Pancreas (tissue), 10 donors: ENCODE measurements at places on chromosomes 13 and 19. TPM values are rescaled to one million over a fixed set of nuclear protein-coding genes. Genes with fewer than 3 reads are reported as not detected.

ZNF296 gene
- 0.44 TPM for total RNA-seq

ZNF844 gene
- total RNA-seq, result 5.0 TPM

ZNF491 gene
- total RNA-seq, result 1.2 TPM

ETV2 gene
- total RNA-seq, result 1.2 TPM

FCGBP gene
- total RNA-seq, result 63.9 TPM

ZNF14 gene
- 2.1 TPM for total RNA-seq

DNA sequence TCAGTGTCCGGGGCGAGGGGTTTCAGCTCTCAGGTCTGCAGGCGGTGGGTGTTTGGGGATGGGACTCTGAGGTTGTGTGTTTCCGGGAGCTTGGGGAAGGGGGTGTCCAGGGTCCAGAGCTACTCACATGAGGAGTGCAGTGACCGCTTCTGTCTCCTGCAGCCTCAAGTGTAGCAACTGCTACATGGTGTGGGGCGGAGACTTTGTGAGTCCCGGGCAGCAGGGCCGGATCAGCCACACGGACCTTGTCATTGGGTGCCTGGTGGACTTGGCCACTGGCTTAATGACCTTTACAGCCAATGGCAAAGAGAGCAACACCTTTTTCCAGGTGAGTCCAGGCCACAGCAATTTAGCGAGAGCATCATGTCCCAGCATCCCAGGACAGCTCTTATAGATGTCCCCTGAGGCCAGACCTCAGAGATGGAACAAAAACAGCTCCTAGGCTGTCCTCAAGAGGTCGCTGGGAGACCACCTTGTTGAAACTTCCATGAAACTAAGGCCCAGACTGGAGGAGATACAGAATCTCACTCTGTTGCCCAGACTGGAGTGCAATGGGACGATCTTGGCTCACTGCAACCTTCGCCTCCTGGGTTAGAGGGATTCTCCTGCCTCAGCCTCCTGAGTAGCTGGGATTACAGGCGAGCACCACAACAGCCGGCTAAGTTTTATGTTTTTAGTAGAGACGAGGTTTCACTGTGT is 44.9 kb downstream of the RYR1 start:
- DNase-seq, result no peak
- H3K4me1 ChIP-seq, result no peaks in the 10 kb centered on the region
- H3K27me3 ChIP-seq, result no peaks in the 10 kb centered on the region
- H3K27ac ChIP-seq, result no peak overlapping the region

DNA sequence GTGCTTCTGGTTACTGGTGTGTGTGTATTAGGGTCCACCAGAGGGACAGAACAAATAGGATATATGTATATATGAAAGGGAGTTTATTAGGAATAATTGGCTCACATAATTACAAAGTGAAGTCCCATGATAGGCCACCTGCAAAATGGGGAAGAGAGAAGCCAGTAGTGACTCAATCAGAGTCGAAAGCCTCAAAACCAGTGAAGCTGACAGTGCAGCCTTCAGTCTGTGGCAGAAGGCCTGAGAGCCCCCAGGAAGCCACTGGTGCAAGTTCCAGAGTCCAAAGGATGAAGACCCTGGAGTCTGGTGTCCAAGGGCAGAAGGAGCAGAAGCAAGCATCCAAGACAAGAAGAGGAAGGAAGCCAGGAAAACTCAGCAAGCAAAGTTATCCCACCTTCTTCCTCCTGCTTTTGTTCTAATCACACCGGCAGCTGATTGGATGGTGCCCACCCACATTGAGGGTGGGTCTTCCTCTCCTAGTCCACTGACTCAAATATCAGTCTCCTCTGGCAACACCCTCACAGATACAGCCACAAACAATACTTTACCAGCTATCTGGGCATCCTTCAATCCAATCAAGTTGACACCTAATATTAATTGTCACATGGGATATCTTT is 21.7 kb upstream of the SCEL start:
- H3K27ac ChIP-seq, result no peak overlapping the region
- H3K4me3 ChIP-seq, result no peak overlapping the region
- no peaks in the 10 kb centered on the region for H3K36me3 ChIP-seq
- no peak for DNase-seq

DNA sequence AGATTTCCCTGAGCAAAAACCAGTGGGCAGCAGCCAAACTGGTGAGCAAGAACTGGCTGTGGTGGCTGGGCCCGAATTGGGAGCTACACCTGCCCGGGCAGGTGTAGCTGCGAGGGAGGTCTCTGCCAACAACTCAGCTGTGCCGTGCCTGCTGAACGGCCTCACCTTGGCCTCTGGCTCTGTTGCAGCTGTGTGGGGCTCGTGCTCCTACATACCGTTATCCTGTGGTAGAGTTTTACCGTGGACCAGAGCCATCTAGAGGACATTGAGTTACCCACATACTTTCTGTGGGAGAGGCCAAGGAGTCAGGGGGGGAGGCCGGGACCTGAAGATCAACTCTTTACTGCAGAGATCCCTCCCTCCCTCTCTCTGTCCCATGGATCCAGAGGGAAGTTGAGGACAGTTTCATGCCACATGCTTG is 113.2 kb downstream of the TM9SF2 start:
- DNase-seq, result peak; percentile 64
- no peaks in the 10 kb centered on the region for H3K36me3 ChIP-seq
- no peak overlapping the region for H3K27ac ChIP-seq
- no peaks in the 10 kb centered on the region for H3K4me1 ChIP-seq
- H3K4me3 ChIP-seq, result no peak overlapping the region

DNA sequence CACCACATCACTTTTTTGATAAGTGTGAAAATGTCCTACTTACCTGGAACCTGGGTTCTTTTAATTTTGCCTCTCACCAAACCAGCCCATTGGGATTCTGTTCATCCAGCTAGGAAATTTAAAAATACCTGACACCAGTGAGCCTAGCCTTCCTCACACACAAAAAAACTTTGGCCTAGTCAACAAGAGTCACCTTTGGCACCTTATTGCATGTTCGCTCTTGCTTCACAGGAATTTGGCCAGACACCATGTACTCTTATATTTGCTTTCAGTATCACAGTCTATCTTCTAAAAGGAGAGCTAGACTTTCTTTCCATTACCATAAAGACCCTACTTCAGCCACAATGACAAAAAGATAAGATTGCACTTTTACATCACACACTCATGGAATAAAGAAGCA is 65.8 kb downstream of the ZNF257 start:
- H3K4me3 ChIP-seq, result no peak overlapping the region
- H3K27ac ChIP-seq, result no peak overlapping the region
- H3K36me3 ChIP-seq, result no peaks in the 10 kb centered on the region

- H3K4me1 ChIP-seq, result no peaks in the 10 kb centered on the region
- H3K4me3 ChIP-seq, result no peak overlapping the region
- H3K36me3 ChIP-seq, result no peaks in the 10 kb centered on the region
- H3K27ac ChIP-seq, result no peak overlapping the region
- no peak for DNase-seq
- H3K27me3 ChIP-seq, result no peaks in the 10 kb centered on the region
Observed at GRCh38 chr19:6680141-6680540, 10.2 kb upstream of the TNFSF14 start.

GRCh38 chr19:4139614-4140236 is 13.7 kb upstream of the CREB3L3 start:
- H3K27ac ChIP-seq, result no peak overlapping the region
- no peaks in the 10 kb centered on the region for H3K36me3 ChIP-seq
- no peaks in the 10 kb centered on the region for H3K27me3 ChIP-seq
- no peak overlapping the region for H3K4me3 ChIP-seq
- no peaks in the 10 kb centered on the region for H3K4me1 ChIP-seq

- no peaks in the 10 kb centered on the region for H3K4me1 ChIP-seq
- H3K27ac ChIP-seq, result no peak overlapping the region
Observed at GRCh38 chr19:23460656-23461055, 65.4 kb upstream of the ZNF91 start.

- no peaks in the 10 kb centered on the region for H3K27me3 ChIP-seq
- no peak overlapping the region for H3K4me3 ChIP-seq
- no peak overlapping the region for H3K27ac ChIP-seq
Observed at GRCh38 chr19:8557642-8558238, 19.5 kb downstream of the MYO1F start.

DNA sequence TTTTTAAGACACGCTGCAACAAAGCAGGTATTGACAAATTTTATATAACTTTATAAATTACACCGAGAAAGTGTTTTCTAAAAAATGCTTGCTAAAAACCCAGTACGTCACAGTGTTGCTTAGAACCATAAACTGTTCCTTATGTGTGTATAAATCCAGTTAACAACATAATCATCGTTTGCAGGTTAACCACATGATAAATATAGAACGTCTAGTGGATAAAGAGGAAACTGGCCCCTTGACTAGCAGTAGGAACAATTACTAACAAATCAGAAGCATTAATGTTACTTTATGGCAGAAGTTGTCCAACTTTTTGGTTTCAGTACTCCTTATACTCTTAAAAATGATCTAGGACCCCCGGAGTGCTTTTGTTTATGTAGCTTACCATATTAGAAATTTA is 1.2 kb downstream of the BRCA2 start:
- H3K36me3 ChIP-seq, result no peaks in the 10 kb centered on the region
- DNase-seq, result no peak
- no peaks in the 10 kb centered on the region for H3K4me1 ChIP-seq
- no peak overlapping the region for H3K27ac ChIP-seq
- H3K27me3 ChIP-seq, result no peaks in the 10 kb centered on the region

DNA sequence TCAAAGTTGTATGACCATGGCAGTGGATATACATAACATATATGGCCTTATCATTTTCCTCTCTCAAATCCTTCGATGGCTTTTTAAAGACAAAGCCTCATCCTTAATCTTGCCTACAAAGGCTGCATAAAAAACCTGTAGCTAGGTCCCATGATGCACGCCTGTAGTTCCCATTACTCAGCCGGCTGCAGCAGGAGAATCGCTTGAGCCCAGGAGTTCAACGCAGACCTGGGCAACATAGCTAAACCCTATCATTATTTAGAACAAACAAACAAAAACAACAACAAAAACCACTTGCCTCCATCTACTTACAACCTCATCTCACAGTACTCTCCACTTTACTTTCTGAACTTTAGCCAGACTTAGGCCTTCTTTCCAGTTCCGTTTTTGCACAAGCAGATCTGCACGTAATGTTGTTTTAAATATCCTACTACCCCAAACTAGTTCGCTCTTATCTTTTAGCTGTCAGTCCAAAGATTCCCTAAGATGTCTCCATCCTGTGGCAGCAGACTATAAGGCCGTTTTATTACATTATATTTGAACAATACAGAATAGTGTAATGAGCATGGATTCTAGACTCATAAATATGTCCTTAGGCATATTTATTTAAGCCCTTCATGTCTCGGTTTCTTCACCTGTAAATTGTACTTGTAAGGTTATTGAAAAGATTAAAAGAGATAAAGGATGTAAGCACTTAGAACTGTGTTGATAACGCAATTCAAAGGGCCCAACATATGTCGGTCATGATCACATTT is 969 bp upstream of the POMP start:
- H3K4me3 ChIP-seq, result peak overlapping the region; percentile 99
- H3K36me3 ChIP-seq, result no peaks in the 10 kb centered on the region
- no peaks in the 10 kb centered on the region for H3K27me3 ChIP-seq
- peaks cover 24% of the 10 kb centered on the region for H3K4me1 ChIP-seq
- H3K27ac ChIP-seq, result no peak overlapping the region

- H3K27me3 ChIP-seq, result no peaks in the 10 kb centered on the region
- no peak overlapping the region for H3K4me3 ChIP-seq
- no peaks in the 10 kb centered on the region for H3K4me1 ChIP-seq
- peak; percentile 72 for DNase-seq
- H3K27ac ChIP-seq, result no peak overlapping the region
- H3K36me3 ChIP-seq, result no peaks in the 10 kb centered on the region
Observed at GRCh38 chr19:40974633-40975037, 16.4 kb upstream of the CYP2B6 start.

GRCh38 chr13:58480061-58480460 is 848.5 kb downstream of the PCDH17 start:
- H3K36me3 ChIP-seq, result no peaks in the 10 kb centered on the region
- H3K27me3 ChIP-seq, result no peaks in the 10 kb centered on the region
- H3K27ac ChIP-seq, result no peak overlapping the region

DNA sequence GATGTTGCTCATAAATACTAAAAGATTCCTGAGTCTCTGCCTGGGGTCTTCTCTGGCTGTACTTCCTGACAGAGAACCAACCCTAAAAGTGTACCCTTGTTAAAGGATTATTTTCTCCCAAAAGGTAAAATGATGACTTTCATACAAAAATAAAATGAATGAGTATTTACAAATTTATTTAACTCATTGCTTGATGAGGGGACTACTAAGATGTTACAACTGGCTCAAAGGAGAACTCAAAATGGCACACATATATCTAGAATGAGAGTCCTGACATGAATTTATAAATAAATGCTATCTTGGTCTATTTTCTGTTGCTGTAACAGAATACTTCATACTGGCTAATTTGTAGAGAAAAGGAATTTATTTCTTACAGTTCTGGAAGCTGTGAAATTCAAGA is 30.5 kb downstream of the STOML3 start:
- DNase-seq, result no peak
- no peak overlapping the region for H3K27ac ChIP-seq
- H3K4me3 ChIP-seq, result no peak overlapping the region
- H3K27me3 ChIP-seq, result no peaks in the 10 kb centered on the region

GRCh38 chr13:95607366-95607765 is 37.1 kb downstream of the DZIP1 start:
- no peak for DNase-seq
- H3K27me3 ChIP-seq, result no peaks in the 10 kb centered on the region
- peak overlapping the region; percentile 45 for H3K27ac ChIP-seq

- no peaks in the 10 kb centered on the region for H3K36me3 ChIP-seq
- H3K4me3 ChIP-seq, result no peak overlapping the region
- DNase-seq, result no peak
- H3K27me3 ChIP-seq, result no peaks in the 10 kb centered on the region
- no peak overlapping the region for H3K27ac ChIP-seq
Observed at GRCh38 chr19:48296963-48297734, 27.3 kb downstream of the ZNF114 start.

DNA sequence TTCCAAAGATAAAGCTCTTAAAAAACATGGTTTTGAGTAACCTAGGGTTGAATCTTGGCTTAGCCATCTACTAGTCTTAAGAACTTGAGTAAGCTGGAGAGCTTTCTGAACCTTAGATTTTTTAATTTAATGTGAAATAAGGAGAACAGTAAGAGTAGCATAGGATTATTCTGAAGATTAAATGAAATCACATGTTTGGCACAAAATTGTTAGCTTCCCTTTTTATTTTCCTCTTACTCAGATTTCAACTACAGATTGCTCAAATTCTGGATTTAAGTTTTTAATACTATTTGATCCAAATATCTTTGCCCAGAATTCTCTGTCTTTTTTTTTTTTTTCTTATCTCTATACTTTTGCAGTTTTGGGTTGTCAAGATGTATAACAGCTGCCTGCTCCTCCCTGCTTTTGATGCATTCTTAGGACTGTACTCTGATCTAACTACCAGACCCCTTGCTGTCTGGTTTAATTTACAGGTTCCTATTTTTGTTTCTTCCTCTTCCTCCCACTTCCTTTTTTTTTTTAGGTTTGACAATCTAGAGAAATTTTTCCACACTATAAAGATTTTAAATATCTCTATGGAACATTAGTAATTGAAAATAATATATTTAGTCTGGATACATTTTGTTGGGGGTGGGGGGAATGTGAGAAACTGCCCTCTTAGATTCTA is 12.3 kb downstream of the POMP start:
- H3K27ac ChIP-seq, result no peak overlapping the region
- H3K4me1 ChIP-seq, result no peaks in the 10 kb centered on the region
- DNase-seq, result no peak
- H3K36me3 ChIP-seq, result peaks cover 89% of the 10 kb centered on the region
- H3K4me3 ChIP-seq, result no peak overlapping the region
- H3K27me3 ChIP-seq, result no peaks in the 10 kb centered on the region
